PC-9 (cell line): ENCODE measurements at places on chromosomes 1 and 21. TPM values are rescaled to one million over a fixed set of nuclear protein-coding genes. Genes with fewer than 3 reads are reported as not detected.

DNA sequence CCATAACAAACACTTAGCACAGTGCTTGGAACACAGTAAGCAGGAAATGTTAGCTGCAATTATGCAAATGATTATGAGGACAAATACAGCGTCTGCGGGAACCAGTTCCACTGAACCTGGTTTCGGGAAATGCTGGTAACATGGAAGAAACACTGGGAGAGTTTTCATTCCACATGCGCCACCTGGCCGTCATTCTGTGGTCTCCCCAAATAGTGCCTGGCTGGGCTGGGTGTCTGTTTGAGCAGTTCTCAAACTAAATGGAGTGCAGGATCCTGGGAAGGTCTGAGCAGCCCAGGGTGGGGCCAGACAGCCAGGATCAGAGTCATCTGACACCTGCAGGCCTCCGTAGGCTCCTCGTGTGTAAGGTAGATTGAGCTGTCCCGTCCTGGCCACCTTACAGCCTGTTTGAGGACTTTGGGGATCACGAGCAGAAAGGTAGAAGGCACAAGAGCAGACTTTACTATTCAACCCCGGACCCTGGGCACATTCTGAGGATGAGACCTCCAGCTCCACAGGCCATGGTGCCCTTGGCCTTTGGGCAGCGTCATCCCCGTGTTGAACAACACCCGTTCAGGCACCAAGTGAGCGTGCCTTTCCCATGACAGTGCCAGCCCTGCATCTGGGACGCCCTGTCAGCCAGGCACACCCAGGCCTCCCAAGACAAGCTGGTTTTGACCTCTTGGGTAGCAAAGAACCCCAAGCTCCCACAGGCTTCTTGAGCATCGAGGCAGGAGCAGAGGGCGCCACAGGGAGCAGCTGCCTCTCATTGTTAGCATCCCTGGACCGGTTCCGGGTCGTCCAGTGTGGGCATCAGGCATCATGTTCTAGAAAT is 101.9 kb downstream of the PRDM2 start:
- DNase-seq = no peak

The LEFTY2 gene
- not detected in 2 replicates for total RNA-seq

- DNase-seq = no peak
Observed at GRCh38 chr1:66137235-66137634, 344.5 kb downstream of the PDE4B start.

DNA sequence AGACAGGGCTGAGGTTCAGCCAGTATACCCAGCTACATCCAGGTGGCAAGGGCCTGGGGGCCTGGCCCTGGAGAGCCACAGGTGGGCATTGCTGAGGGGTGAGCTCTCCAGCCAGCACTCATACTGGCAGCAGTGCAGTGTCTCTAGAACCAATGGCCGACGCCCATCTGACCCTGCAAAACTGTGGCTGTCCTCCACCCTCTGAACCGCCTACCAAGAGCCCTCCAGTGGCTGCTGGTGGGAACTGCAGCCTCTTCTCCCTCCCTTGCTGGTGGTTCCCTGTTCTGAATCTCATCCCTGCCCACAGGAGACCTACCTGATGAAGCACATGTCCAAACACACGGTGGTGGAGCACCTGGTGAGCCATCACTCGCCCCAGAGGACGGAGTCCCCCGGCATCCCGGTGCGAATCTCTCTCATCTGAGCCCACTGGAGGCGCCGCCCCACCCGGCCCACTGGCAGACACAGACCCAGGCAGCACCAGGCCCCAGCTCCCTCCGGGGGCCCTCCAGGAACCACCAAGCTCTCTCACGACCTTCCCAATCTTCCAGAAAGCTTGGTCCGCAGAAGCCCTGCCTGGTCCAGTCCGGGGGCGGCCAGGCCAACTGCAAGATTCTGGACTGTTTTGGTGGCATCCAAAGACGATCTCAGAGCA is 22.1 kb downstream of the A3GALT2 start:
- peak; percentile 67 for DNase-seq

DNA sequence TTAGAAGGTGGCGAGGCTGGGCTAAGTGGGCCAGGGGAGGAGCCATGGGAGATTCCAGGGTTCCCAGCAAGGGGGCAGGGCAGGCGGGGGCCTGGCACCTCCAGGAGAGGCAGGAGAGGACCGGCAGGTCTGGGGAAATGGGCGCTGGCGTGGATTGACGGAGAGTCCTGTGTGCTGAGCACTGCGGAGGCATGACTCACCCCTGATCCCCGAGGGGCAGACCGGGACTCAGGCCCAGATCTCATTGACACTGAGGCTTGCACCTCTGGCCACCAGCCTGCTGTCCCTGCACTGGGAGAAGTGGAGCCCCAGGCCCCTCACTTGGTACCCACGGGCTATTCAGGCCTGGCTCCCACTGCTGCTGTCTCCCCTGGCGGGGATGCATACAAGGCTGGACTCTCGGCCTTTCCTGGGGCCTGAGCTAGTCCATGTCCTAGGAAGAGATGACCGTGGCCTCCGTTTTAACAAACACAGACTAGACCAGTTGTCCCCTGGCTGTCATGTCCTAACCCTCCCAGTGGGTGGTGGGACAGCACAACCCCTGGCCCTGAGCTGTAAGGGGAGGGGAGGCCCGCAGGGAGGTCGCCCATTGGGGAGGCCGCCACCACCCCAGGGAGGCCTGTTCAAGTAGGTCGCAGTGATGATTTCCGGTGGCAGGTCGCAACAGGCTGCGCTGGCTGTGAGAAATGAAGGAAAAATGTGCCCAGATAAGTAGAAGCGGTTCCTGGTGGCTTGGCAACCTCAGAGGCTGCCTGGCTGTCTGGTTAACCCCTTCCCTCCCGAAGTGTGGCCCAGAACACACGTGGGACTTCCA is 39.7 kb downstream of the RIPK4 start:
- DNase-seq = peak; percentile 93

The BARHL2 gene
- not detected in 2 replicates for total RNA-seq

DNA sequence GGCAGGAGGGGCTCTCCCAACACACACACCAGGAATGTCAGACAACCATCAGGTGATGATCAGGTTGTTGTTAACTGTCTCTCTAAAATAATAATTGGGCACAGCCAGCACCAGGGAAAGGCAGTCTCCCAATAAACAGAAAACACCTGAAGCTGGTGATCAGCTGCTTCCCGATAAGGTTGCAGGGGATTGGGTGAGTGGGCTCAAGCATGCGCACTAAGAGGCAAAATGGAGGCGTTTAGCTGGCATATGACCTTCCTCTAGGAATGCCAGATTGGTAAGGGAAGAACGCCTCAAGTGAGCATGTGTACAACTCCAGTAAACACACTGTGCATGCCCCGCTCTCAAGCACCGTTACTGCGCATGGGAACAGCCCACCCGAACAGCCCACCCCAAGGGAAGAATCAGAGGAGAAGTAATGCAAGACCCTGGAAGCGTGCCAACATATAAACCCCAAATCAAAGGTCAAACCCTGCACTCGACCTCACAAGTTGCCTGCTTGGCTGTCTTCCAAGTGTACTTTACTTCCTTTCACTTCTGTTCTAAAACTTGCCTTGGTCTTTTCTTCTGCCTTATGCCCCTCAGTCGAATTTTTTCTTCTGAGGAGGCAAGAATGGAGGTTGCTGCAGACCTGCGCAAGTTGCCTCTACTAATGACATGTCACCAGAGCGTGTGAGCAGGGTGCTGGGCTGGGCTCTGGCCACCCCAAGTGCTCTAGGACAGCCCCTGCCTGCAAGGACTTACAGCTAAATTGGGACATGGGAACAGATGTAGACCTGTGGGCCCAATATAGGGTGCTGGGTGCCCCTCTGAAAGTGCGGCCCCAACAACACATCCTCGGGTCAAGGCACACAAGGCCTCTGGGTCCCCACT is 200.8 kb downstream of the RHOU start:
- no peak for DNase-seq

GRCh38 chr1:213387380-213388015 is 336.5 kb downstream of the RPS6KC1 start:
- no peak for DNase-seq
